Small intestine (tissue), 16 donors: ENCODE measurements at places on chromosomes 6 and 20.

DNA sequence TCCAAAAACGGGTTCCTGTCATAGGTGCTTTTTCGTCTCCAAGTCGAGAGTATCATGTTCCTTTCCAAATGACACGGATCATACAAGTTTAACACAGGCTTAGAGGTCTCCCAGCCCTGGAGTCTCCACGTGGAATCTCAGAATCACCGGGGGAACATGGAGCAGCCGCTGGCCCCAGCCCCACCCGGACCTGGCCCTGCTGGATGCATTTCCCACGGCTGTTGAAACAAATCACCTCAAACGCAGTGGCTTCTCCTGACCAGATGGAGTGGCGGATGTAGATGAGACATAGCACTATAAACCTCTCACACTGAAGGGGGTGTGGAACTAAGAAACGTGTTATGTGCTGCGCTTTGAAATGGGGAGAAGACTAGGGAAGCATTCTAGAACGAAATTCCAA lies 70.0 kb upstream of the FRMD1 start:
- DNase-seq, result no peak

DNA sequence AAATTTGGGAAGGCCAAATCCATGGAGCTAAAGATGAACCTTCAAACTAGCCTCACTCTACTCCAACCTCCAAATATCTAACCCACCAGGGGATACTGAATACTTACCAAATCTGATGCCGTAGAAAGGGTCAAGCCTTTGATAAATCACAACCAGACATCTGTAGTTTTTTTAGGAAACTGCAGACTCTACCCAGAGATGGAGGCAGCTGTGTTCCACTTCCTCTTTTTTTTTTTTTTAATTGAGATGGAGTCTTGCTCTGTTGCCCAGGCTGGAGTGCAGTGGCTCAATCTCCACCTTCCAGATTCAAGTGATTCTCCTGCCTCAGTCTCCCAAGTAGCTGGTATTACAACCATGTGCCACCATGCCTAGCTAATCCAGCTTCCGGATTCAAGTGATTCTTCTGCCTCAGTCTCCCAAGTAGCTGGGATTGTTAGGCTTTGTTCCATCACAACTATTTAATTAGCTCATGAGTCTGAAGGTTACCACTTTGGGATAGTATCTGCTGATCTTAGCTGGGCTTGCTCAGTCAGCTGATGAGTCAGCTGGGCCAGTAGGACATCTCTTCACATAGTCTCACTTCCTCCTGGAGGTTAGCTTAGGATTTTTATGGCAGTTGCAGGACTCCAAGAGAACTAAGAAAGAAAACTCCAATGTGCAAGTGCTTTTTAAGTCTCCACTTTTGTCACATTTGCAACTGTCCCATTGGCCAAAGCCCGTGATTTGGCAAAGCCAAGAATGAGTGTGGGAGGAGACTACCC lies 13.3 kb downstream of the FRK start:
- DNase-seq, result peak; percentile 65

DNA sequence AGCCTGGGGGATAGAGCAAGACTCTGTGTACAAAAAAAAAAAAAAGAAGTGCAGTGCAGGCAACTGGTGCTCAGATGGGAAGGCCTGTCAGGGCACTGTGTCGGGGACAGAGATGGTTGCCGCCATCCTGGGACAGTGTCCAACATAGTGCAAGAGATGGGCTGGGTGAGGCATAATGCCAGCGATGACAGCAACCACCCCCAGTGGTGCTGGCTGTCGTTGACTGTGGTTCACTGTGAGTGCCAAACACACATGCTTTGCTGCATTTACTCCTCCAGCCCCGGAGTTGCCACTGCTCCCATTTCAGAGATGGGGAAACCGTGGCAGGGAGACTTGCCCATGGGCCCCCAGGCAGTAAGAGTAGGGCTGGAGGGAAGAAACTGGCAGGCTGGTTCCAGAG lies 5.2 kb upstream of the C20orf203 start:
- DNase-seq, result no peak

GRCh38 chr6:150324044-150324443 lies 44.8 kb upstream of the IYD start:
- DNase-seq, result no peak

GRCh38 chr6:129050086-129050485 lies 167.1 kb downstream of the LAMA2 start:
- DNase-seq, result no peak
